ENCODE measurements at places on chromosomes 13 and 19.
A peak's percentile ranks its signal among the peaks of the same experiment; 100 is the strongest.

DNA sequence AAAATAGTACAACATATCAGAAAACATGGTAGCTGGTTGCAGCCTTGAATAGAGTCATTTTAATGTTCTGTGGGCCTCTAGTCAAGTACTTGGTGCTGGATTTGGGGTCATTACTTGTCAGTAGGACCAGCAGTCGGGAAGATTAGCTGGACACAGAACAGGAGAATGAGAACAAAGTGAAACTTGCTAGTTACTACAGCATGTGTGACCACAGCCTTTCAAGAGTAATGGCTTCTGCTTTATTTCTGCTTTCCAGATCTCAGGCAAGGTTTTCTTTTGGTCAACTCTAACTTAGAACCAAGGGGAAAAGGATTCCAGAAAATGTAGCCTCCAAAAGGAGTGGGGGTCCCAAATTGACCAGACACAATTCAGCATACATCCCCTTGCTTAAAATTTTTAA lies 17.1 kb upstream of the VWA8 start:
- DNase-seq = no peak

GRCh38 chr19:7268705-7269098 lies 25.5 kb downstream of the INSR start:
- no peak for DNase-seq

DNA sequence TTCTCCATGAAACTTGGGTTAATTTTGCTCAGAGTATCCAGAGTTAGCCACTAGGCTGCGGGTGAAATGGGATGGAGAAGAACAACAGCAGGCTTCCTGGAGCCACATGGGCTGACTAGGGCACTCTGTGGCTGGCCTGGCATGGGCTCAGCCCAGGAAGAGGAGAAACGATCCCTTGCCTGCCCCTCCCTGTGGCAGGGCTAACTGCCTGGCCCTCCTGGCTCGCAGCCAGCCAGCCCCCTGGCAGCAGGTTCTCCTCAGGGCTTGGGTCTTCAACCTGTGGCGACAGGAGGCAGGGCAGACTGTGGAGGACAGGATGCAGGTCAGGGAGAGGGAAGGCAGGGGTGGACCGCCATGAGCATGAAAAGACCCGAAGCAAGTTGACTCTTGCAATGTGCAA lies 78.7 kb upstream of the GPR183 start:
- no peak for DNase-seq

- no peak for DNase-seq
Observed at GRCh38 chr19:29988351-29988750, 46.3 kb downstream of the URI1 start.

DNA sequence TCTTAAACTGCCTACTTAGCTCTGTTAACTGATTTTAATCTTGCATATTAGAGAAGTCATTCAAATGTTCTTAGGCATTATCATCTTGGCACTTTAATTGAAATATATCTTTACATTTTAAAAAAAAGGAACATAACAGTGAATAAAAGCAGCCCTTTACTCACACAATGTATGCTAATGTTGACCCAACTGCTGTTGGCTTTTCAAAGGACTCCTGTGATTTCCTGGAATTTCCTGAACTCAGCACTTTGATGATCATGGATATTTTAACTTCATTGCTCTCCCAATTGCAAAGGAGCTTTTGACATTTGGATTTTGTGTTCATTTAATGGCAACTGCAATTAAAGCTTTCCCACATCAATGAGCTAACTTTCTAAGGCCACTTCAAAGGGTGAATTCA lies 1230.3 kb downstream of the DIAPH3 start:
- no peak for DNase-seq

DNA sequence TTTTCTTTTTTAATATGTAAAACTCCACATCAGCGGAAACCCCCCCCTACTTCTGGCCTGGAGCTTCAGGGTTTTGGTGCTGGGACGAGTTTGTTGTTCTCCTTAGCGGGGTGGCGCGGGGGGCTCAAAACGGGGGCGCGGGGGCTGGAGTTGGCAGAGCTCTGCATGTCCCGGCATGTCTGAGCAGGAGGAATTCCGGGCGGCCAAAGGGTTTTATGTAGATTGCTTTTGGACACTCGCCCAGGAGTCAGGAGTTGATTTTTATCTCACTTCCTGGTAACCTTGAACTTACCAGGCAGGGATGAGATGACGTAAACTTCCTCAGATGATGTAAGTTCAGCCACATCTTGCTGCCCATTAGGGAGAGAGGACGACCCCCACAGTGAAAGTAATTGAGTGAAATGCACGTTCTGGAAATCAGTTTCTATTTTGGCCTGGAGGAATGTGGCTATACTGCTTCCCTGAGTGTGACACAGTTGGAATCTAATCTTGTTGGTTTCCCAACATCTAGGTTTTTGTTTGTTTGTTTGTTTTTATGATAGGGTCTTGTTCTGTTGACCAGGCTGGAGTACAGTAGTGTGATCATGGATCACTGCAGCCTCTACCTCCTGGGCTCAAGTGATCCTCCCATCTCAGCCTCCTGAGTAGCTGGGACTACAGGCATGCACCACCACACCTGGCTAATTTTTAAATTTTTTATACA lies 21.0 kb upstream of the GDF15 start:
- no peak for DNase-seq

DNA sequence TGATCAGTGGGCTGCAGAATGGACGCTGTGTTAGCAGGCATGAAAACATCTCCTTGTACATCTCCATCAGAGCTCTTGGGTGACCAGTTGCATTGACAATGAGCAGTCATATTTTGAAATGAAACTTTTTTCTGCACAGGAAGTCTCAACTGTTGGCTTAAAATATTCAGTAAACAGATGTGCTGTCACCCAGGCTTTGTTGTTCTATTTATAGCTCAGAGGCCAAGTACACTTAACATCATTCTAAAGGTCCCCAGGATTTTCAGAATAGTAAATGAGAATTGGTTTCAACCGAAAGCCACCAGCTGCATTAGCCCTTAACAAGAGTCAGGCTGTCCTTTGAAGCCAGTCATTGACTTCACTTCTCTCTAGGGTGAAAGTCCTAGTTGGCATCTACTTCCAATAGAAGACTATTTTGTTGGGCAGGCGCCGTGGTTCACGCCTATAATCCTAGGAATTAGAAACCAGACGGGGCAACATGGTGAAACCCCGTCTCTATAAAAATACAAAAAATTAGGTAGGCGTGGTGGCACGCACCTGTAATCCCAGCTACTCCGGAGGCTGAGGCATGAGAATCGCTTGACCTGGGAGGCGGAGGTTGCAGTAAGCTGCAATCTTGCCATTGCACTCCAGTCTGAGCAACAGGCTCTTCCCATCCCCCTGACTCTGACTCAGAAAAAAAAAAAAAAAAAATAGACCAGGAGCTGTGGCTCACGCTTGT lies 7.9 kb upstream of the PDE4A start:
- peak; percentile 87 for DNase-seq

GRCh38 chr19:28313633-28314032 lies 899.3 kb downstream of the UQCRFS1 start:
- no peak for DNase-seq

All from CD4-positive, CD25-positive, alpha-beta regulatory T cell (primary cell).